ENCODE measurements at places on chromosomes 1 and 21. TPM values are rescaled to one million over a fixed set of nuclear protein-coding genes. Genes with fewer than 3 reads are reported as not detected.

Gene S100A5
- not detected for total RNA-seq

Gene RHD
- total RNA-seq, result not detected

- DNase-seq, result no peak
Measured at GRCh38 chr1:186535388-186536133, 74.6 kb upstream of the PDC start.

Gene ANKRD65
- not detected for total RNA-seq

- DNase-seq, result no peak
Measured at GRCh38 chr1:205066141-205066818, 18.0 kb downstream of the TMEM81 start.

DNA sequence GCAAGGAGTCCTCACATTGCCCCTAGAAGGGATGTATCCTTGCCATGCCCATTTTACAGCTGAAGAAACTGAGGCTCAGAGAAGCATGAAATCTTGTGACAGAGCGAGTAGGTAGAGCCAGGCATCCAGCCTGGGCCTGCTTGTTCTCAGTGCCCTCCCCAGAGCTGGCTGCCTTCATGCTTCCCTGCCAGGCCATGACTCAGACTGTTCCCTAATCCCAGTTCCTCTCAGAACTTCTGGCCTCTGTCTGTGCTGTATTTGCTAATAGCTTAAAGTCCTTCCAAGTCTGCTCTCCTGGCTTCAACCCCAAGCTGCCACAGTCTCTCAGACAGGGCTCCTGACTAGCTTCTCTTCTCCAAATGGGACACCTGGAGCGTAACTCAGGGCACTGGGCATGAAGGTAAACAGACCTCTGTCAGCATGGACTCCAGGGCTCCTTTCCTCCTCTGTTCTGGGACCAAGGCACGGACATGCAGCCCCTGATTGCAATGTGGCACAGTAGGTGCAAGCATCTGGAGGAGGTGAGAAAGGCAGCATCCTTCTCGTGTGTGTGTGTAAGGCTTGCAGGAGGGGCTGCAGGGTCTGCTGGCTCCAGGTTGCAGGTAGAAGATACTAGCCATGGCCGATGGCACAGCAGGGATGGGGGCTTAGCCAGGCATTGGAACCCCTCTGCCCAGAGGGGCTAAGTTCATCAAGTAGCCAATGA is 122.7 kb downstream of the HMGB4 start:
- DNase-seq, result no peak

DNA sequence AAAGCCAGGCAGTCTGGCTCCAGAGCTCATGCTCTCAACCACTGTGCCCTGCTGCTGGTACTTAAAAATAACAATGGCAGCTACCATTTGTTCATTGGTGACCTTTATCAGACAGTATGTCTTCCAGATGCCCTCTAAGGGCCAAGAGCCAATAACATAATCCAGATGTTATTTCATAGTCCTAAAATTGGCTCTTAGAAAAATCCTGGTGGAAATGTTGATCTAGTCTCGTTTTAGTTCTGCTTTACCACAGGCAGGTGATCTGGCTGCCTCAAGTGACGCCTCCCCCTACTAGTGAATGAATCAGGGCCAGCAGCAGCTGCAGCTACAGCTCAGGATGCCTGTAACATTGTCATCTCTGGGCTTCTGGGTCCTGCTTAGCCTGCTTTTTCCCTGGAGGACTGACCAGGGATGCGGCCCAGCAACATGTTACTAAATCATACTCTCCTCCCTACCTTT is 12.6 kb upstream of the HMGN2 start:
- DNase-seq, result no peak
